CD4-positive, alpha-beta T cell treated with Interleukin-10 for 1 hour (primary cell): ENCODE measurements at places on chromosomes 6 and 20.

GRCh38 chr6:158703837-158704822, 54.3 kb downstream of the SYTL3 start:
- DNase-seq, result peak; percentile 83

GRCh38 chr6:150537491-150537890, 62.2 kb upstream of the PLEKHG1 start:
- DNase-seq, result no peak

DNA sequence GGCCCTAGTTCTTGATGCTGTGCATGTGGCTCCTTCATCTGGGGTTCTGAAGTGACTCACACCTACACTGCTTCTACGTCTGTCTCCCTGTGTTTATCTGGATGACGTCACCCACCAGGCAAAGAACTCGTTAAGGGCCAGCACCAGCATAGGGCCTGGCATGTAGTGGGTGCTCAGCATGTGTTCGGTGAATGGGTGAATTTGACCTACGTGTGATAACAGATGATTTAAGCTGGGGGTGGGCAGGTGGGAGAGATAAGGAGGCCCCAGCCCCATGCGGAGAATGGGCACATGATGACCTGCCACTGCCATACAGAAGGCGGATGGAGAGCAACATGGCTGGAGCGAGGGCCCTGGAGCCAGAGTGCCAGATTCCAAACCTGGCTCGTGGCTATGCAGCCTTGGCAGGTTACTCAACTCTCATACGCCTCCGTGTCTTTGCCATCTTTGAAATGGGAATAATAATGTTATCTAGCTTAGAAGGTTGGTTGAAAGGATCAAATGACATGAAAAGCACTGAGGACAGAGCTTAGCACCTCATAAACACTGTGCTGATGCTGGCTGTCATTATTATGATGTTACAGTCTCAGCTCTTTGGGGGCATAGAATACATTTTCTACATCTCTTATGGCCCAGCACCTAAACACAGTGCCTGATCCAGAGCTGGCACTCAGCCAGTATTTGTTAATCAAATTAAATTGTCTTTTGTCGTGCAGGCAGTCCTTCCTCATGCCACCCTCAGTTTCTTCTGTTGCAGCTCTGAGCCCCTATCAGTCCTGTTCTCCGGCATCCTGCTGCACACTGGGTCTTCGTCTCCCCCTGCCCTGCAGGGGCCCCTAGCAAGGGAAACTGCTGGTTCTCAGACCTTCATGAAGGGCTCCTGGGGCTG, 39.6 kb downstream of the VEGFA start:
- no peak for DNase-seq

GRCh38 chr6:55643861-55644260, 64.9 kb upstream of the HMGCLL1 start:
- DNase-seq, result no peak

- DNase-seq, result no peak
Measured at GRCh38 chr20:14775778-14776177, 438.4 kb upstream of the FLRT3 start.

- no peak for DNase-seq
Measured at GRCh38 chr6:73231986-73232391, 6.7 kb upstream of the KHDC1L start.

DNA sequence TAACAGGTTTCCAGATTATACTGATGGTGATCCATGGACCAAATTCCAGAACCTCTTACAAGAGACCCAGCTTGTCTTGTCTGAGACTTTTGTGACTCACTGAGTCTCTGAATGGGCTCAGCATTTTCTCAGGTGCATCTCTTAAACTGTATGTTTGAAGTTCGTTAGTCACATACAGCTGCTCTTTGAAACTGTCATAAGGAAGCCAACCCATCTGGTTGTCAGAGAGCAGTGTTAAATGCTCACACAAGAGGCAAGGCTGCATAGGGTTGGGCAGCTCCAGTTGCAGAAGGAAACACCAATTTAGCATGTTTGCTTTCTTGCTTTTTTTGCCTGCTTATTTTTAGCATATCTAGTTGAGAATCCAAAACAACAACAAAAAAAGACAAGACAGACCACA, 47.1 kb downstream of the TRIM27 start:
- DNase-seq, result no peak

DNA sequence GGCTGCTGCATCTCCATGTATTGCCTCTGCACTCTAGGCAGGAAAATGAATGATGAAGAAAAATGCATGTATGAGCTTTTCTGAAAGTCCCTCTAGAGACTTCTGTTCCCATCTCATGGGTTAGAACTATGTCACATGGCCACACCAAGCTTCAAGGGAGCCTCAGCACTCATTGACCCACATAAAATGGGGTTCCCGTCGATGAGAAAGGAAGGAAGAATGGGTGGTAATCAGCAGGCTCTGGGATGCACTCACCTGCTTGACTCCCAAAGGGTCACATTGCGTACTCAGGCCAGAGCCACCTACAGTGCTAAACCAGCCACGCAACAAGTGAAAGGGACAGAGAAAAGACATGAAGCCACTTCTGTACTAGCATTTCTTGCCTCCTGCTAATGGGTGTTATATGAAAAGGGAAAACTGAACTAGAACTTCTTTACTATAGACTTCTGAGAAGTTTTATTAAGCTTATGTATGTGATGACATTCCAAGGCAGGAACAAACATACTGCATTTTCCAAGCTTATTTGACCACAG, 95.8 kb upstream of the GCM1 start:
- no peak for DNase-seq

- DNase-seq, result no peak
Measured at GRCh38 chr20:9114709-9115108, 45.8 kb downstream of the PLCB4 start.

DNA sequence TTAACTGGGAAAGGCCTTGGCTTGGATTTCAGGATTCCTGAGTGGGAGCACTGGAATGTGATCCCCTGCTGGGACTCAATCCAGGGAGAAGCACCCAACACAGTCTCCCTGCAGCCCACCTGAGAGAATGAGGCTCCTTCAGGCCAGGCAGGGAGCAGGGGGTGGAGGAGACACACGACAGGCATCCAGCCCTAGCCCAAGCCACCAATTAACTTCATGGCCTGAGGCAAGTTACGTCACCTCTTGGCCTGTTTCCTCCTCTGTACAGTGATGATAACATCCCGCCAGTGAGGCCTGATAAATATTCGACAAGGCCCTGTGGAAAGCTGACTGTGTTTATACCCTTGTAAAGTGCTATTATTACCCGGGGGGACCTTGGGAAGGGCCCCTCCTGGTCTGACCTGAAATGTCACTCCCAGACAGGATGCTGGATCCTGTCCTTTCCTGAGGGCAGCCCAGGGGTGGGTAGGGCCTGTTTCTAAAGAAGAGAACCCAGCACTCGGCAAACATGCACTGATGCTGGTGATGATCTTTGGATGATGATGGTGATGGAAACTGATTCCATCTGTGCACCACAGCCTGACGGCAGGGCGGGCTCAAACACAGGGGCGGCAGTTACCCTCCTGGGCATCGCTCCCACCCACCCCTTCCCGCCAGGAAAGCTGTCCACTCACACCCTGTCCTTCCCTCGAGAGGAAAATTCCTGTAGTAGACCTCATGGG, 12.4 kb downstream of the FRS3 start:
- DNase-seq, result no peak

GRCh38 chr6:51300510-51300909, 481.8 kb downstream of the TFAP2B start:
- DNase-seq, result no peak

GRCh38 chr6:70708448-70708847, 40.8 kb downstream of the SMAP1 start:
- no peak for DNase-seq
